ENCODE measurements at places on chromosomes 5 and 9.
A peak's percentile ranks its signal among the peaks of the same experiment; 100 is the strongest.

GRCh38 chr9:130189840-130190239 lies 17.6 kb downstream of the NCS1 start:
- DNase-seq, result no peak

DNA sequence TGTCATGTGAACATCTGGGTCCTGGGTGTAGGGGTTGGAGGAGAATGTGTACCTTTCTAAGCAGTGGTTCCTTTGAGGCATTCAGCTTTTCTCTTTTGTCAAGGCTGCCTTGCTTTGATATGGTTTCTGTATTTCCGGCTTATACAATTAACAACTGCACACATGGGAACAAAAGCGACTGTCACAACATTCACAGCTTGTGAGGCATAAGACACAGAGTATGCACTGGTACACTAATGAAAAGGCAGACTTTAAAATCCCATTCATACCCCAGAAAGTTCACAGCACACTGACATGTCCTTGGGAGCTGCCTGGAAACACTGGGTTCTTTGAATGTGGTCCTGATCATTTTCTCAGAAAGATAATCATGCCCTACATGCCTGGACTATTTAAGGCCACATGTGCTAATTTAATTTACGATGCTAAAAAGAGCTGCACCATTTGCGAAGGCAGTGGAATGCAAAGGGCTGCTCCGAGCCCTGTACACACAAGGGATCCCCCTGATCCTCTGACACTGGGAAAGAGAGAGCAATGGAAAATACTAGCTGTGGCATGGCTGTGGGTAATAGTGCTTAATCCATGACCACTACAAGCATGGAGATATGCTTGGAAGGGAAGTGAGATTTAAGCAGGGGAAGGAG lies 131.8 kb downstream of the EFNA5 start:
- DNase-seq, result no peak

- no peak for DNase-seq
Measured at GRCh38 chr5:142385194-142385593, 60.4 kb upstream of the SPRY4 start.

DNA sequence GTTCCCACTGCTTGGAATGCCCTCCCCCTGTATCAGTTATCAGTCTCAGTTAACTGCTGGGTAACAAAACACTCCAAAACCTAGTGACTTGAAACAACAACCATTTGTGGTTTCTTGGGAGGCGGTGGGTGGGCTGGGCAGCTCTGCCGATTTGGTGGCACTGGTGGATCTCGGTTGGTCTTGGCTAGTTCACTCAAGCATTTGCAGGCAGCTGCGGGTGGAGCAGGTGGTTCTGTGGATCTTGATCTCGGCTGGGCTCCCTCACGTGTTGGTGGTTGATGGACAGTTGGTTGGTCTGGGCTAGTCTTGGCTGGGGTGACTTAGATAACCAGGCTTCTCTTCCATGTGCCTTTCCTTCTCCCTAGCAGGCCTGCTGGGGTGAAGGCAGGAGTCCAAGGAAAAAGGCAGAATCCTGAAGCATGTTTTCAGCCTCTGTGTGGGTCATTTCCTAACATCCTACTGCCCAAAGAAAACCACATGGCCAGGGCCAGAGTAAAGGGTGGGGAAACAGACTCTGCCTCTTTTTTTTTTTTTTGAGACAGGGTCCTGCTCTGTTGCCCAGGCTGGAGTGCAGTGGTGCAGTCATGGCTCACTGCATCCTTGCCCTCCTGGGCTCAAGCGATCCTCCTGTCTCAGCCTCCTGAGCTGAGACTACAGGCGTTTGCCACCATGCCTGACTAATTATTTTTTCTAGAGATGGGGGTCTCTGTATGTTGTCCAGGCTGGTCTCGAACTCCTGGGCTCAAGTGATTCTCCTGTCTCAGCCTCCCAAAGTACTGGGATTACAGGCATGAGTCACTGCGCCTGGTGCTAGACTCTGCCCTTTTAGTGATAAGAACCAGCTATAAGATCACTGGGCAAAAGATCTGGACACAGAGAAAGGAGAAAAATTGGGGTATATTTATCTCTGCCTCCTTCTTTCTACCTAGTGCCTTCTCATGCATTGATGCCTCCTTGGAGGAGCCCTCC lies 183.7 kb downstream of the RGS3 start:
- no peak for DNase-seq

DNA sequence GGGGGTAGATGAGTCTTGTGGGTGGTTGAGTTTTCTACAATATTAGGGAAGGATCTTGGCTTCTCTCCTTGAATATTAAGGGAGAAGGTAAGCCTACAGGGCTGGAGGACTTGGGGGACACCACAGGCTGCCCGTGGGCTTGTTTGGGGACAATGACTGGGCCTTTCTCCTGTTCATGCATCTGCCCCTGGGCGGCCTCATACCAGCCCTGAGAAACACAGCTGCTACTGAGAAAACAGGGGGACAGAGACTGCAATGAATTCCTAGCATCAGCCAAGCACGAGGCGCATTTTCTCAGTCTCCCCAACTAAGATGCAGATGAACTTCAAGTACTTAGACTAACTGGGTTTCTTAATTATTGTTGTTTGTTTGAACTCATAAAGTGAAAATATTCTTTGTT lies 24.6 kb downstream of the C5orf58 start:
- DNase-seq, result no peak

GRCh38 chr9:93020151-93020550 lies 38.4 kb upstream of the SUSD3 start:
- DNase-seq, result no peak

GRCh38 chr5:35228310-35228709 lies 2.0 kb downstream of the PRLR start:
- no peak for DNase-seq

GRCh38 chr5:145853781-145854376 lies 18.7 kb upstream of the PRELID2 start:
- DNase-seq, result no peak

GRCh38 chr5:142479150-142479549 lies 154.3 kb upstream of the SPRY4 start:
- no peak for DNase-seq

- DNase-seq, result no peak
Measured at GRCh38 chr5:1443991-1444360, 1.3 kb downstream of the SLC6A3 start.

DNA sequence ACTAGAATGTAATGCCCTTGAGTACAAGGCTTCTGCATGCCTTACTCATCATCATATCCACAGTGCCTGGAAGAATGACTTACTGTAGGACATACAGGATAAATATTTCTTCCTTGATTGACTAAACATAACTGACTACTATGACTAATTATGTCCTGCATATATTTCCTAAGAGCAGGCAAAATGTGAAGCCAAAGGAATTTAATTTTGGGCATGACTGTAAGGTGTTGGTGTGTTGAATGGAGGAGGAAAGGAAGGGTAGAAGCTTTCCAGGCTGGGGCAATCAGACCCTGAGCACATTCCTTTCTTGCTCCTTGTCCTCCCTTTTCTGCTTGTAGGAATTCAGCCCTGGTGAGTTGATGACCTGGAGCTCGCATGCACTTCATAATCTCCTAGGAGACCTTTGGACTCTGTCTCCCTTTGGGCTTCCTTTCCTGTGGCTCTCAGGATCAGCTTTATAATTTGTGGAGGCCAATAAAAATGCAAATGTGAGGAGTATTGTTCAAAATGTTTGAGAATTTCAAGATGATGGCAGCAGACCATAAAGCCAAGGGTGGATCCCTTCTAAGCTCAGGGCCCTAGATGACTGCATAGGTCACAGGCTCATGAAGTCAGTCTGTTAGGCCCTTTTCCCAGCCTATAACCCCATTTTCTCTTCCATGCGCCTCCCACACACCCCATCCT lies 174.0 kb downstream of the HMHB1 start:
- DNase-seq, result no peak

- no peak for DNase-seq
Measured at GRCh38 chr5:150070821-150071220, 15.5 kb downstream of the CSF1R start.

- no peak for DNase-seq
Measured at GRCh38 chr9:94872083-94872833, 145.8 kb downstream of the AOPEP start.

DNA sequence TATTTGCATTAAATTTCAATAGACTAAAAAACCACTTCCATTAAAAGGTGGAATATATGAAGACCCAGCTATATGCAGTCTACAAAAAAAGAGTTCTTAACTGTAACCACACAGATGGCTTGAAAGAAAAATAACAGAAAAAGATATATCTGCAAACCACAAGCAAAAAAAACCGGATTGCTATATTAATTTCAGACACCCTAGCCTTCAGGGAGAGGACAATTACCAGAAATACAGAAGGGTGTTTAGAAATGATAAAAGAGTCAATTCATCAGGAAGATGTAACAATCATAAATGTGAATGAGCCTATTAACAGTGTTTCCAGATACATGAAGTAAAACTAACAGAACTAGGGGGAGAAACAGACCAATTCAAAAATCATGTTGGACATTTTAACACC lies 56.9 kb upstream of the SMIM23 start:
- DNase-seq, result no peak

DNA sequence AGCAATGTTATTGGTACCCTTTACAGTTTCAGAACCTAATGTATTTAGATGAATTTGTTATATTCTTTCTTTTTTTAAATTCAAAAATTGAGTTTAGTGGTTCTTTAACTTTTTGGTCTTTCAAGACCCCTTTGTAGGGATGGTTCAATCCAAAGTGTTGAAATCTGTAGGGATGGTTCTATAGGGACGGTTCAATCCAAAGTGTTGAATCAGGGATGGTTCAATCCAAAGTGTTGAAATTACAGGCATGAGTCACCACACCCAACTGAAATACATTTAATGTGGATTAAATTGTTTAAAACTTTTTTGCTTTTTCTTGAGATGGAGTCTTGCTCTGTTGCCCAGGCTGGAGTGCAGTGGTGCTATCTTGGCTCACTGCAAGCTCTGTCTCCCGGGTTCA lies 30.6 kb downstream of the SNX2 start:
- DNase-seq, result no peak

DNA sequence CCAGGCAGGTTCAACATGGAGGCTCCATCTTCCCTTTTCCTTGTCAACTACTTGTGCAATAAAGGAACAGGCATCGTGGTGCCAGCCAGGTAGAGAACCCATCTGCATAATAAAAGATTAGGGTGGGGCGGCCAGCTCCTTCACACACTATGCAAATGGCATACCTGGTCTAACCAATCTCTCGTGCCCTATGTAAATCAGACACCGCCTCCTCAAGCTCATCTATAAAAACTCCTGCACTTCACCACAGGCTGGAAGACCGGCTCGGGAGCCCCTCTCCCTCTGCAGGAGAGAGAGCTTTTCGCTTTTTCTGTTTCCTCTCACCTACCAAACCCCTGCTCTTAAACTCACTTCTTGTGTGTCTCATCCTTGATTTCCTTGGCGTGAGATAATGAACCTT lies 244.3 kb upstream of the PUM3 start:
- no peak for DNase-seq

GRCh38 chr5:115850744-115851416 lies 9.1 kb downstream of the AP3S1 start:
- no peak for DNase-seq

GRCh38 chr9:2158111-2158610 lies 143.0 kb downstream of the SMARCA2 start:
- peak; percentile 48 for DNase-seq

DNA sequence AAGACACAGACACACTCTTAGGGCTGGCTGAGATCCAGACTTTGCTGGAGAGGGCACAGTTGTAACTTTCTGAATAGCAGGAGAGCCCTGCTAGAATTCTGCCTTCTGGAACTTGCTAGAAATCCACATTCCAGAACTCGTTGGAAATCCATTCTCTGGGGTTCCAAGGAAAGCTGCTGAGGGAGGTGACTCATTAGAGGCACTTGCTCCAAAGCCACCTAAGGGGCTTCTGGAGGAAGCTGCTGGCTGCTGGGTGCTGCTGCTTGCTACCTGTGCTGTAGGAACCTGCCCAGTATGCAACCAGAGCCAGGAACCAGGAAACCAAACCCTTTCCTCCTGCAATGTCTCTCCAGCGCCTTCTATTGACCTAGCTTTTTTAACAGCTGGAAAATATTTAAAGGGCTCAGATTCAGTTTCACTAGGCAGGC lies 4.1 kb upstream of the TLE4 start:
- DNase-seq, result no peak

DNA sequence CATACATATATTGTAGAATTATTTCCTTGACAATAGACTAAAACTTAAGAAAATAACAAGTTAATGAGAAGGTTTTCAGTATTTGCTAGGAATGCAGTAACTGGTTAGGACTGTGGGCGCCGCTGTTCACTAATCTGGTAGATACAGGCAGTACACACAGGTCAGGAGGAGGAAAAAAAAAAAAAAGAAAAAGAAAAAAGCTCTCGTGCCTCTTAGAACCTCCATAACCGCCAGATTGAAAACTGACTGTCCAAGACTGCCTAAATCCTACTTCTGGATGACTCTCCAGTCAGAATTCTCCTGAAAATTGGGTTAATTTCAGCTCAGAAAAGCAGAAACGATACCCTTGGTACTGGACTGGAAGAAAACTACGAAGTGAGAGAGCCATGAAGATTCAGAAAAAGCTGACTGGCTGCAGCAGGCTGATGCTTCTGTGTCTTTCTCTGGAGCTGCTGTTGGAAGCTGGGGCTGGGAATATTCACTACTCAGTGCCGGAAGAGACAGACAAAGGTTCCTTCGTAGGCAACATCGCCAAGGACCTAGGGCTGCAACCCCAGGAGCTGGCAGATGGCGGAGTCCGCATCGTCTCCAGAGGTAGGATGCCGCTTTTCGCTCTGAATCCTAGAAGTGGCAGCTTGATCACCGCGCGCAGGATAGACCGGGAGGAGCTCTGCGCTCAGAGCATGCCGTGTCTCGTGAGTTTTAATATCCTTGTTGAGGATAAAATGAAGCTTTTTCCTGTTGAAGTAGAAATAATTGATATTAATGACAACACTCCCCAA lies at the start of gene PCDHGA1:
Gene PCDHGA1, plus strand, starts transcription at position 216 of the 782 bp plus-strand sequence.
- DNase-seq, result peak; percentile 19

DNA sequence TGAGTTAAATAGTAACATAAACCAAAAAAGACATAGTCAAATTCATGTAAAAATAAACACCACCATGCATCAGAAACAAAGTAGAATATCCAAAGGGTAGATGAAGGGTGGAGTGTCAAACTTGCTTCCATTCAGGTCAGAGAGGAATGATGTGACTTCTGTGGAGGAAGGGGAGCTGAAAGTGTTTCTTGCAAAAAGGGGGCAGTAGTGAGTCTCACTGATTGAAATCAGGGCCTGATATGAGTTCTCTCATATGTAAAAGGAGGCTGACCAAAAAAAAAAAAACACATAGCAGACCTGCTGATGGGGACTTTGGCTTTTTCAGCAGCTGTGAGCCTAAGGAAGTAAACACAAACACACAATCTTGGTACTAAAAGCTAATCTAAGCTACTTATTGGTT lies 38.8 kb upstream of the RGMB start:
- DNase-seq, result no peak

GRCh38 chr9:3436629-3437420 lies 89.0 kb downstream of the RFX3 start:
- no peak for DNase-seq

DNA sequence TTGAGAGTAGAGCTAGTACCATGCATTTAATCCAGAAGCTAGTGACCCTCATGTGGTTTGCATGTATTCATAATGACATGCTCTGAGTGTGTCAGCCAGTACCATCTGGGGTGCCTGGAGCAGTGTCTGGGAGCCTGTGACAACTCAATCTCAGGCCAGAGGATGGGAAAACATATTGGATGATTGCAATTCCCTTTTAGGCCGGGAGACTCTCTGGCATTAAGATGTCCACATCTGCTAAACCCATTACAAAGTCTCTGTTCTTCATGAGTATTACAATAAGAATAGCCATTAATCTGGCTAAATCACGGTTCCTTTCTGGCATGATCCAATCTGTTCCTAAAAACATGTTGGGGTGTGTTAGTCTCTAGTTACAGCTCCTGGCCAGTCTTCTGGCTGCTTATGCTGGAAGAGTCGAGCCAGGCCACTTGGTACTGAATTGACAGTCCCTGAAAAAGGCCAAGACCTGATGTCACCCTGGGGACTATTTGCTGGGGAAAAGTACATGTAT lies 475.7 kb downstream of the ENC1 start:
- DNase-seq, result no peak

GRCh38 chr9:137278061-137278701 lies 655 bp downstream of the TOR4A start:
- no peak for DNase-seq
